Stimulated activated naive CD4-positive, alpha-beta T cell treated with Interleukin-2 at 50 U/mL for 16 hours (primary cell): ENCODE measurements at places on chromosomes 6 and 20.
A peak's percentile ranks its signal among the peaks of the same experiment; 100 is the strongest.

GRCh38 chr20:46647469-46647868 is 3.8 kb downstream of the SLC13A3 start:
- DNase-seq, result no peak

- no peak for DNase-seq
Observed at GRCh38 chr6:6696867-6697531, 108.5 kb downstream of the LY86 start.

DNA sequence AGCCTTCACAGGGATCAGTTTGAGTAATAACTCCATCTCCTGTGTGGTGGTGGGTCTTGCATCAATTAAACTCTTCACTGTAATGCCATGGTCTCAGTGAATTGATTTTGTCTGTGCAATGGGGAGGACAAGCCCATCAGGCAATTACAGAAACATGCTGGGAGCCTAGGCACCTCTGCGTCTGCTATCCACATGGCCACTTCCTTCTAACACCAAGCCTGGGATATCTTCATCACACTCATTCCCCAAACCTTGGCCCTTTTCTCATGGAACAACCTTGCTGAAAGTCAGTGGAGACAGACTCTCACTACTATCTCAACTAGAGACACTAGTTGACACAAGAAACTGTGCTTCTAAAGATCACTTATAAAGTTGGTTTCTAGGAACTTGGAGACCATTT is 210.1 kb upstream of the SHLD1 start:
- no peak for DNase-seq

DNA sequence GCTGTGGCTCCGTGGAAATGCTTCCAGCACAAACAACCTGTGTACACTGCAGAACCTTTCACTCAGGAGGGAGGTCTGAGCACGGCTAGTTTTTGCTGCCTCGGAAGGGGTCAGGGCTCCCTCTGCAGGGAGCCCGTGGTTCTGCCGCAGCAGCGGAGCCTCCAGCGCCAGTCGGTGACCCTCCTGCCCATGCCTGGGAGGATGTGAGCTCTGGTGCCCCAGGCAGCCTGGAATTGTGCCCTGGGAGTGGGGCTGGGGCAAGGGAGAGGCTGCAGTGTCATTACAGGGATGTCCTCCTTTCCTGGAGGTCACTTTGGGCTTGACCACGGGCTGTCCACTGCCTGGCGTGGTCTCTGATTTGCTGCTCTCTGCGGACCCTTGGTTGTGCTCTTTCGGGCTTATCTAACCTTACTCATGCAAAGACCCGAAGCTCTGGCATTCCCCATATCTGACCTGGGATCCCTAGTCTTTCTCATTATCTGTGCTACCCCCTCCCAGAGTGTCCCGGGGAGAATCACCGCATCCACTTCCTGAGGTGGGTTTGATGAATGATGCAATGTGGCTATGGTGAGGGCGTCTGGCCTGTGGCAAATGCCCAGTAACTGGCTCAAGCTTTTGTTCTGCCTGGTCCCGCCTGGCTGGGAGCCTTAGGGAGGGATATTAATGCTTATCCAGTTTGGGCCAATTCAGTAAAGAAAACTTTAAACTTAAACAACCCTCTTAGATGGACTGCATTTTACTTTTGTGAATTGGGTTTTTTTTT is 59.6 kb upstream of the TAGAP start:
- DNase-seq, result peak; percentile 69

- DNase-seq, result no peak
Observed at GRCh38 chr6:82607998-82608725, 244.5 kb downstream of the TPBG start.

DNA sequence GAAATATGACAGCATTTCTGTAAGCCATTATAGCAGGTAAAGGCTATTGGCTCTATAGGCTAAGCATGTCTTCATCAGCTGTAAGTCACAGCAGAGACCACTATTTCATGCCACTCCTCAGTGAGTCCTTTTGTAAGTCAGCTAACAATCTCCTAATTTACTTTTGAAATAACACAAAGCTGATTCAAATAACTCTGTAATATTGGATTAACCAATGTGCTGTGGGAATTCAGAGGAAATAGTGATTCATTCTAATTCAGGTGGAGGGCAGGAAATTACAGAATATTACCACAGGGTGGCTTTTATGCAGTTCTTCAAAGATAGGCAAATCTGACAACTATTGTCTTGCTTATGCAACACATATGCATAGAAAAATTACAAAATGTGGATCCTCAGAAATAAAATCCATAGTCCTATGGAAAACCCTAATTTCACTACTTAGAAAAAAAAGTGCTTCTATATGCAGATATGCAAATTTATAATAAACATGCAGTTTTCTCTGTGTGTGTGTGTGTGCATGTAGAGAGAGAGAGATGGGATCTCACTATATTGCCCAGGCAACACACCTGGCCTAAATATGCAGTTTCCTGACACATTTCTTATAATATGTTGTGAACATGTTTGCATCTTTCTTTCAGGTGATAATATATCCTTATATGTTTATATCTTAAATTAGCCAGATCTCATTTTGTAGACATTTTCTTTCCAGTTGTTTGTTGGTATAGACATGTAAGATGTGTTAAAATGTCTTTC is 4.8 kb upstream of the SMIM28 start:
- DNase-seq, result no peak

GRCh38 chr20:15917283-15917682 is 656.0 kb downstream of the KIF16B start:
- no peak for DNase-seq

DNA sequence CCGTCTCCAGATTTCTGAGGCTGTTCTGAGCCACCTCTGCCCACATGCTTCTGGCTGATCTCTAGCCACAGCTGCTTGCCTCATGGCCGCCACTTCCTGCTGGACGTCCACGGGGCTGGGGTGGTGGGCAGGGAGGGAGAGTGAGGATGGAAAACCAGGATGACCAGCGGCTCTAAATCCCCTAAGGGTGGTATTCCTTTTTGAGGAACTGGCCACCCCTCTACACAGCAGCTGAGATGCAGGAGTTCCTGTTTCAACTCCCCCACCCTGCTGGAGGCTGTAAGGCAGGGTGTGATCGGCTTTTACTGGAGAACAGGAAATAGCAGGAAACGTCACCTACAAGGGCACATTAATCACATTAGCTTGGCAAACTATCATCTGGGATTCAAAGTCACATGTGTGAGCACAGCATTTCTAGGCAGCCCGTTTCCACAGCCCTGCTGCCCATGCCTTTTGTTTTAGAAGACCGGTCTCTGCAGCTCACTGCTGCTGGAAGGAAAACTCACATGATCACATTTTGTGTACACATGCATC is 181.6 kb upstream of the ECI2 start:
- DNase-seq, result no peak

- no peak for DNase-seq
Observed at GRCh38 chr6:149211046-149211571, 106.4 kb upstream of the TAB2 start.
